Cardiac muscle cell (in vitro differentiated cells and primary cell): ENCODE measurements at places on chromosomes 4 and X.

DNA sequence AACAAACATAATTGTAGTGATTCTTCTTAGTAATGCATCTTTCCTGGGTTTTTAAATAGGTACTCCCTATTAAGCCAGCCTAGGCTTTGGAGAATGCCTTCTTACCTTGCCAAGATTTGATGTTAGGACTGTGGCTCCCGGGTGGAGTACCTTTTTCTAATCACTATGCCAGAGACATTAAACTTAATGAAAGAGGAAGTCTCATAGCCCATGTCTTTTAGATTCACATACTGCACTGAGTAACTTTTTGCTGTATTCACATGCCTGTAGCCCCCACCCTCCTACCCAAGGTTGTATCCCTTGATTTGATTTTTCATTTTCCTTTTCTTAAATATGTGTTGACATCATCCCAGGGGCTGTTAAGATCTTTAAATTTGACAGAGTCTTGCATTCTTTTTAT lies 104.2 kb upstream of the TLR2 start:
- no peak for DNase-seq

- DNase-seq = no peak
These were observed 30.0 kb upstream of the HUWE1 start for GRCh38 chrX:53716328-53717088.

DNA sequence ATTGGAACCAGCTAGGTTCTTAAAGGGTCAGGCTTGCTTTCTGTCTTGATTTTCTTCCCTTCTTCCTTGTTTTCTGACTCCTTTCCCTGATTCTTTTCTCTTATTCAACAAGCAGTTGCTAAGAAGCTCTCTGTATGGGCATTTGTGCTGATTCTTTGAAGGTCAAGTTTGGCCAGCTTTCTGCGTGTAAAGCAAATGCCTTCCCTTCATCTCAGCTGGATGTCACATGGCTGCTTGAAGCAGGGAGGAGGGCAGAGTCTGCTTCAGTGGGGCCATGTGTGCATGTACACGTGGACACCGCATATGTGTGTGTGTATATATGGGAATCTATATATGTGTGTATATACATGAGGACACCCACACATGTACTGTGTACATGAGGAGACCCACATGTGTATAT lies 139.9 kb upstream of the ATP6AP2 start:
- no peak for DNase-seq

GRCh38 chr4:26175006-26175786 lies 145.6 kb upstream of the RBPJ start:
- DNase-seq = no peak

DNA sequence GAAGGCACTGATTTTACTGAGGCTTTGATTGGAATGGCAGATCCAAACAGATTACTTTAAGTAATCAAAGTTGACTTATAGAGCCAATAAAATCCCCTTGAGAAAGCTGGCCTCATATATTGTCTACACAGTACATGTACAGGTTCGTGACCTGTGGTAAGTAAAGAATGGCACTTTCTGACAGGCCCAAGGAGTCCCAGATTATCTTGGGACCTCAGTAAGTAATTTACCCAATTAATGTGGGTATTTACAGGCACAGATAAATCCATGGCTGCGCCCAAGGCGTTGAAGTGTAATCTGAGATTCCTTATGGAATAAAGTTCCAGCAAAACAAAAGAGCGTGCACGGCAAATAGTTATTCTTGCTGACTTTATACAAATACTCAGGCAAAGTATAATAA lies 62.4 kb downstream of the PAGE2 start:
- no peak for DNase-seq

DNA sequence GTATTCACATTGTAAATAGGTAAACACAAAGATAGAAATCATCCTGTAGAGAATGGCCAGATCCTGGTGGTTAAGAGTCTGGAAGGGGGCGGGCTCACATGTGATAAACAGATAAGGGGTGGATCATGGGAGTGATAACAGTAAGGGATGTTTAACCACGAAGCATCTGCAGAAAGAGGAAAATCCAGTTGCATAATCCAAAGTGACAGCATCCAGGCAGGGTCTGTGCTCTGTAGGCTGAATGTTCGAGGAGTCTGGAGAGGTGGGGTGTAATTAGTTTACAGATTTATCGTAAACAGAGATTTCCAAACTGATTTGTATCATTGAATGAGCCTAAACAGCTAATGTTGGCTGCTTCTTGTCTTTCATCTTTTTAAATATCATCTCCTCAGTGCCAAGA lies 1009.8 kb upstream of the SLIT2 start:
- DNase-seq = no peak

DNA sequence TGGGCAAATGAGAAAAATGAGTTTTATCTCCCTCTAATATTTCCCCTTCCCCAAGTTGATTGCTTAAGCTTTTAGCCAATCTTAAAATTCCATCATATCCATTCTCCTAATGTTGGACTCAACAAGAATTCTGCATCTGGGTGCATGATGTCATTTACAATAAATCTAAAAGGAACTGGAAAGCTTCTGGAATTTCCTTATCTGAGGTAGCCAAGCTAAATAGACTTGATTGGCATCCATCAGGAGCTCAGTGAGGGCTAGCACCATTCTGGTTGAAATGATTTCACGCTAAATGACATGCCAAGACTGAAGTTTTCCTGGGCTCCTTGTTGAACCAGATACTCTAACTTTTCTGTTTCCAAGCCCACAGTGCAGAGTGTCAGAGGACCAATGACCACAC lies 110.3 kb upstream of the SCML1 start:
- DNase-seq = no peak

GRCh38 chr4:56209767-56210166 lies 177.5 kb downstream of the AASDH start:
- DNase-seq = no peak

DNA sequence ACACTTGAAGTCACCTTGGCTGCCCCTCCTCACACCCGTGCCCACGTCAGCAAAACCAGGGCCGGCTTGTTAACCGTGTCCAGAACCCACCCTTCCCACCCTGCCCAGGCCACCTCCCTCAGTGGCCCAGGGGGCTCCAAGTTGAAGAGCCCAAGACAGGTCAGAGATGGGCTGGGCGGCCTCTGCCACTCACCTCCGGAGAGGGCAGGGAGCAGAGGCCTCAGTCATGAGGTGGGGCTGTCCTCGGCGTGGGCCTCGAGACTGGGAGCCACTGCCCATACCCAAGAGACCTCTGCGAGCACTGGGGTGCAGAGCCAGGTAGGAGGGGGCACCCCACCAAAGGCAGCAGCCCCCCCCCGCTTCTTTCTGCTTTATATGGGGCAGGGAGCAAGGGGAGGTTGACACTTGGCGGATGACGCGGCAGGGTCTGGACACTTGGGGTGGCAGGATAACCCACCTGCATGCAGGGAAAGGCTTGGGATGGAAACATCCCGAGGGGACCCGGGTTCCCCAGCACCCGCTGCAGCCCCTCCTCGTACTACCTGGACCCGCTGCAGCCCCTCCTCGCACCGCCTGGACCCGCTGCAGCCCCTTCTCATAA lies 38.0 kb upstream of the SPON2 start:
- DNase-seq = no peak

DNA sequence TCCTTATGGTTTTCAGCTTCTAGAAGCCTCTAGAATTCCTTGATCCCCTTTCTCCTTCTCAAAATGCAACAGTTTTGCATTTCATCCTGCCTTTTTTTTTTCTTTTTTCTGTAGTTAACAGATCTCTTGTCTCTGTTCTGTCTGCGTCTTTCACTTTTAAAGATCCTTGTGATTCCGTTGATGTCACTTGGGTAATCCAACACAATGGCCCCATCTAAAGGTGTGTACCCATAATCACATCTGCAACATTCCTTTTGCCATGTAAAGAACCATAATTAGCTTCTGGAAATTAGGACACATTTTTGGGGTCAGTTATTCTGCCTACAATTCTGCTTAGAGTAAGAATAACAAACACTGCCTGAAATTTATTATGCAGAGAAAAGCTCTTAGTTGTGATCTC lies 1180.9 kb upstream of the ADGRL3 start:
- DNase-seq = no peak

DNA sequence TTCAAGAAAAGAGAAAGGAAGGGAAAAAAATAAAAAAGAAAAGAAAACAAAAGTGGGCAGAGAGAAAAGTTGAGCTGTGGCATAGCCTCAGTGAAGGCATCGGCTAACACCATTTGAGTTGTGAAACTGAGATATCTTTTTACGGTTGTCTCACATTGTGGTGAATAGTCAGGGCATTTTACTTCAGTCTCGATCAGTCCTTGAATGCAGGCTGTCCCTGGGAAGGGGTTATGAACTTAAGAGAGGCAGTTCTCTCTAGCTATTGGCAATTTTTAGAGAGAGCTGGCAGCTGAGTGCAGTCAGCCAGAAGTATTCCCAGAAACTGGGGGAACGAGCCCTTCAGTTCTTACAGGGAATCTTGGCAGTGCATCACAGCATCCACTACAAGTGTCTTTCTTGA lies 93.5 kb upstream of the SLC6A14 start:
- peak; percentile 30 for DNase-seq

- DNase-seq = peak; percentile 5
These were observed 60.4 kb downstream of the CD40LG start for GRCh38 chrX:136708348-136708747.

- DNase-seq = no peak
These were observed 6.8 kb upstream of the FABP2 start for GRCh38 chr4:119328695-119329094.

- no peak for DNase-seq
These were observed 8.5 kb downstream of the TRIM2 start for GRCh38 chr4:153212736-153213135.

DNA sequence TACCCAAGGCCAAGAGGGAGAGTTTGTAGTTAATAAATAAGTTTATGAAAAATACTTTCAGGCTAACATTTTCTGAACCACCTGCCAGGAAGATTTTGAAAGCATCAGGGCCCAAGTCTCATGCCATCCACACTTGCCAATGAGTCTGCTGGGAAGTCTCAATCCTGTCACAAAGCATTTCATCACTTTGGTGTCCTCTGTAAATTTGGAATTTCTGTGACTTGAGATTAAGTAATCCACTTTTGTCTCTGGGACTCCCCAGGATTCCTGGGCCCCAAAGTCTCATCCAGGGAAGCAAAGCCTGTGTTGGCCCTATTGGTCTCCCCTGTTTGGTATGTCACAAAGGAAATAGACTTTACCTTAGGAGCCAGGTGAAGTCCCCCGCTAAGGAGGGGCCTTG lies 99.2 kb upstream of the GPC4 start:
- no peak for DNase-seq

DNA sequence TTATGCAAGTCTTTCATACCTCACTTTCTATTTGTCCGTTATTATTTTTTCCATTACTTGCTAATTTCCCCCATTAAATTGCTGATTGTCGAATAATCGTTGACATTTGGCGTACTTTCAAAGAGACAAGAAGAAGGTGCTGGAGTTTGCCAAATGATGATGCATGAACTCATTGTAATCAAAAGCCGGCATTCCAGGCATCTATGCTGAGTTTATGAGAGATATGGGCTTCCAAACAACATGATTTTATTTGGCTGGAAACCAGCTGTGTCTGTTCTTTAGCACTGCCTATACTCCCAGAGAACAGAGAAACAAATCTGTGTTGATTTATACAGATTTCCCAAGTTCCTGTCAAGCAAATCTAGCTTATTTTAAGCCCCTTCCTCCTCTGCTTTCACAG lies 80.8 kb upstream of the RPS6KA3 start:
- DNase-seq = no peak

DNA sequence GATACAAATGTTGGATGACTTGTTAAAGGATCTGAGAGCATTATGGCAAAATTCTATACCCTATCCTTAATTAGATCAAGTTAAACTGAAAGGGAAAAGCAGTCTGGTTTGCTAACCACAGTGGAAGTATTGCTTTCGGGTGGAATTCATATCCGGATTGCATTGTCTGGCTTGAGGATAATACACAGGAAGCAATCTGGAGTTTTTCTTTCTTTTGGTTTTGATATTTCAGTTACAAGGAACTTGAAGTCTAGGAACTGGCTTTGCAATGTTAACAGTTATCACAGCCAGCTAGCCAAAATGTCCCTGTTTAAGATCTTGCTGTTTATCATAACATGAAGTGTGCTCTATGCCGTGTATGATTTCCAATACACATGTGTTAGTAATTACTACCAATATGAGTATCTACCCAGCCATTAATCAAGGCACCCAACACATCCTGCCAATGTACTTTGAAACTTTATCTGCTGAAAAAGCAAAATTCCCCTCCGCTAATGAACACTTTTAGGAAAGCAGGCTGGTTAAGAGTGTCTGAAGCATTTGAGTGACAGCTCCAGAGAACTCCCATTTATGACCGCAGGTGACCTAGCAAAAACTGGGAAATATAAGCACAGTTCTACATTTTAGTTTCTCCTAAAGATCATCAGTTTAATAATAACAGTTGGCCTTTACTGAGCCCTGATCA lies 146.4 kb downstream of the PALLD start:
- no peak for DNase-seq

DNA sequence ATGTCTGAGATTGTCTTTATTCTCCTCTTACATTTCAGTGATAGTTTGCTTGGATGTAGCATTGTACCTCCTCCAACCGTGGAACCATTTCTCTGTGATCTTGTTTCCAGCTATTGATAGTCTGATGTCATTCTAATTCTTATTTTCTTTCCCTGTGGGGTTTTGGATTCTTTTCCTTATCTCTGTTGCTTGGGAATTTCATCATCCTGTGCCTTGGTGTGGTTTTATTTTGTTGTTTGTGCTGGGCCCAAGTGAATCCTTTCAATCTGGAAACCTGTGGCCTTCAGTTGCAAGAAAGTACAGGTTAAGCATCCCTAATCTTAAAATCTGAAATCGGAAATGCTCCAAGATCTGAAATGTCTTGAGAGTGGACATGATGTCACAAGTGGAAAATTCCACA lies 22.0 kb downstream of the MSX1 start:
- no peak for DNase-seq

GRCh38 chrX:116756958-116757357 lies 294.2 kb upstream of the CT83 start:
- DNase-seq = no peak

- no peak for DNase-seq
These were observed 80.4 kb downstream of the ZFX start for GRCh38 chrX:24229976-24230375.

- no peak for DNase-seq
These were observed 70.8 kb upstream of the GALNTL6 start for GRCh38 chr4:171742436-171742835.

DNA sequence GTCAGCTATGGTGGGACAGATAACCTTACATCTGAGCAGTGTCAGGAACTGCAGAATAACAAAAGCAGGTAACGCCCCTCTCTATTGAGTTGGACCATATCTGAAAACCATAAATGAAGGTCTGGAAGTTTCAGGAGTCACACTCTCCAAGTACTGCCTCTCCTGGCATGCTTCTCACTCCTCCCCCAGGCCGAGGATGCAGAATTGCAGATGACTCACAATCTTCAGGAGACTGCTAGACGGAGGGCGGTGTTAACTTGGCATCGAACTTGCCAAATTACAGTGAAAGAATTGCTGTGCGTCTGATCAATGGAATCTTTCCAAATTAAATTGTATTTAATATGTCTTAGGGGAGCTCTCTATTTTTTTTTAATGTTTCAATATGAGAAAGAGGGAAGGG lies 67.1 kb upstream of the TRIM2 start:
- peak; percentile 90 for DNase-seq

DNA sequence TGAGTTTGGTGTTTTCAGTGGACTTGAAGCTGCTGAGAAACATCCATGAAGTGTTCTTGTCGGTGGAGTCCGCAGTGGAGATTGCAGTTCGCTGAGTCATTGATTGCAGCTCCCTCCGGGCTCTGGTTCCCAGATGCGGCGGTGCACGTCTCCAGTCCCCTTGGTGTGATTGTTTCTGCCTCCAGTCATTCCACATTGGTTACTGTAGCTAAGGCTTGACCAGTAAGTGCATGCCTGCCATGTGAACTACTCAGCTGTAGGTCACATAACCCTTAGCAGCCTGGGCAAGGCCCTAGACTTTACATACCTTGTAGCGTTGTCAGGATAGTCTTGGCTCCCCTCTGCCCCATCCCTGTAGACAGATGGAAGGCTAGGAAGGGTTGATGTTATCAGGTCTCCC lies 53.8 kb upstream of the CLCN4 start:
- no peak for DNase-seq
